ENCODE measurements at places on chromosomes 12 and 14. TPM values are rescaled to one million over a fixed set of nuclear protein-coding genes. Genes with fewer than 3 reads are reported as not detected.

ALG10B gene
- total RNA-seq: 2.9 TPM

MSI1 gene
- total RNA-seq: 0.39 TPM

SOX5 gene
- 1.1 TPM for total RNA-seq

OTX2 gene
- not detected for total RNA-seq

GLIPR1L2 gene
- total RNA-seq: 0.79 TPM
